ENCODE measurements at places on chromosomes 2 and 18. TPM values are rescaled to one million over a fixed set of nuclear protein-coding genes. Genes with fewer than 3 reads are reported as not detected.
A peak's percentile ranks its signal among the peaks of the same experiment; 100 is the strongest.

Gene CFC1
- total RNA-seq: not detected

Gene CHST9
- total RNA-seq: not detected

Gene CSRNP3
- total RNA-seq: not detected

Gene GFPT1
- total RNA-seq: 36.1 TPM

Gene UGT1A3
- total RNA-seq: not detected

Gene SLC39A6
- total RNA-seq: 23.9 TPM

Gene LHCGR
- not detected for total RNA-seq

- no peaks in the 10 kb centered on the region for H3K36me3 ChIP-seq
- no peak overlapping the region for H3K27ac ChIP-seq
- H3K4me3 ChIP-seq: no peak overlapping the region
These were observed 48.4 kb upstream of the NEMP2 start for GRCh38 chr2:190582736-190583506.

DNA sequence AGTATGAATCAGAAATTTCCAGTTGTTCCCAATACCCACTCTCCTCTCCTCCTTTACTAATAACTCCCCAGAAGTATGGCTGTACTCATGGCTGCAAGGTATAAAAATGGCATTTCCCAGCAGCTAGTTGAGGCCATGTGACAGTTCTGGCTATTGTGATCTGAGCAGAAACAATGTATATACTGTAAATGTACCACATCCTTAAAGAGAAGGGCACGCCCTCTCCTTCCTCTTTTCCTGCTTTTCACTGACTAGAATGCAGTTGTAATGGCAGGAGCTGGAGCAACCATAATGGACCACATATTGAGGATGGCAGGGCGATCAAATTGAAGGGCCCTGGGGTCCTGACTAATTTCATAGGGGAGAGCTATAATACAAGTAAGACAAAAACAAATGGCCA is 211.2 kb downstream of the TNS1 start:
- H3K27me3 ChIP-seq: no peaks in the 10 kb centered on the region
- no peaks in the 10 kb centered on the region for H3K36me3 ChIP-seq
- DNase-seq: no peak
- H3K27ac ChIP-seq: no peak overlapping the region

- H3K27me3 ChIP-seq: no peaks in the 10 kb centered on the region
- H3K4me1 ChIP-seq: no peaks in the 10 kb centered on the region
- DNase-seq: no peak
- H3K27ac ChIP-seq: no peak overlapping the region
- H3K36me3 ChIP-seq: no peaks in the 10 kb centered on the region
These were observed 1073.4 kb upstream of the ZEB2 start for GRCh38 chr2:145593280-145593679.

DNA sequence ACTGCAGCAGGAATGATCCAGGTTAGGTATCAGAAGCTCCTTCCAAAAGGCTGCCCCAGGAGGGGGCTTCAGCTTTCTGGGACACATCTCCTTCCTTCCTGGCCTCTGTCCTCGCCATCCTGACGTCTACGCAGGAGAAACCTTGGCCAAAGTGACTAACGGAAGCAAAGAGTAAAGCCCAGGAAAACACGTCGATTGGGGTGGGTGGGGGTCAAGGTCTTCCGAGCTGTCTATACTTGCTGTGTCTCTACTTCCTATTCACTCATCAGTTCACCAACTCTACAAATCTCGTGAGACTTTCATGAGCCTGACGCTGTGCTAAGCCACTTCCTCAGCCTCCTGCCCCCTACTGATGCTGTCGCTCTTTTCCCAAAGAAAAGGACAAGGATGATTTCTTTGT is 212.6 kb downstream of the TNS1 start:
- peaks cover 6% of the 10 kb centered on the region for H3K4me1 ChIP-seq
- no peaks in the 10 kb centered on the region for H3K27me3 ChIP-seq
- H3K36me3 ChIP-seq: no peaks in the 10 kb centered on the region
- peak; percentile 31 for DNase-seq
- peak overlapping the region; percentile 63 for H3K4me3 ChIP-seq
- H3K27ac ChIP-seq: no peak overlapping the region

- H3K4me1 ChIP-seq: peaks cover 3% of the 10 kb centered on the region
- peaks cover 33% of the 10 kb centered on the region for H3K27me3 ChIP-seq
These were observed 42.0 kb upstream of the CCDC150 start for GRCh38 chr2:196597531-196597930.

DNA sequence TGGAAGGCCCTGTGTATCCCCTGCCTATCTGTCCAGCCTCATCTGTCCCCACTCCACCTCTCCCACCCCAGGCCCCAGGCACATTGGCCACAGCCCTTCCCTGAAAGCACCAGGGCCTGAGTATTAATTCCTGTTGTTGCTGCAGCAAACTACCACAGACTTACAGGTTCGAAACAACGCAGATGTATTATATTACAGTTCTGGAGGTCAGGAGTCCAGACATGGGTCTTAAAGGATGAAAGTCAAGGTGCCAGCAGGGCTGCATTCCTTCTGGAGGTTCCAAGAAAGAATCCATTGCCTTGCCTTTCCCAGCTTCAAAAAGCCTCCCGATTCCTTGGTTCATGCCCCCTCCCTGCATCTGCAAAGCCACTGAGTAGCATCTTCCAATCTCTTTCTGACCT is 78.7 kb upstream of the LAPTM4A start:
- no peak overlapping the region for H3K27ac ChIP-seq
- peaks cover 11% of the 10 kb centered on the region for H3K27me3 ChIP-seq
- no peak overlapping the region for H3K4me3 ChIP-seq
- no peaks in the 10 kb centered on the region for H3K36me3 ChIP-seq
- DNase-seq: no peak
- H3K4me1 ChIP-seq: no peaks in the 10 kb centered on the region

DNA sequence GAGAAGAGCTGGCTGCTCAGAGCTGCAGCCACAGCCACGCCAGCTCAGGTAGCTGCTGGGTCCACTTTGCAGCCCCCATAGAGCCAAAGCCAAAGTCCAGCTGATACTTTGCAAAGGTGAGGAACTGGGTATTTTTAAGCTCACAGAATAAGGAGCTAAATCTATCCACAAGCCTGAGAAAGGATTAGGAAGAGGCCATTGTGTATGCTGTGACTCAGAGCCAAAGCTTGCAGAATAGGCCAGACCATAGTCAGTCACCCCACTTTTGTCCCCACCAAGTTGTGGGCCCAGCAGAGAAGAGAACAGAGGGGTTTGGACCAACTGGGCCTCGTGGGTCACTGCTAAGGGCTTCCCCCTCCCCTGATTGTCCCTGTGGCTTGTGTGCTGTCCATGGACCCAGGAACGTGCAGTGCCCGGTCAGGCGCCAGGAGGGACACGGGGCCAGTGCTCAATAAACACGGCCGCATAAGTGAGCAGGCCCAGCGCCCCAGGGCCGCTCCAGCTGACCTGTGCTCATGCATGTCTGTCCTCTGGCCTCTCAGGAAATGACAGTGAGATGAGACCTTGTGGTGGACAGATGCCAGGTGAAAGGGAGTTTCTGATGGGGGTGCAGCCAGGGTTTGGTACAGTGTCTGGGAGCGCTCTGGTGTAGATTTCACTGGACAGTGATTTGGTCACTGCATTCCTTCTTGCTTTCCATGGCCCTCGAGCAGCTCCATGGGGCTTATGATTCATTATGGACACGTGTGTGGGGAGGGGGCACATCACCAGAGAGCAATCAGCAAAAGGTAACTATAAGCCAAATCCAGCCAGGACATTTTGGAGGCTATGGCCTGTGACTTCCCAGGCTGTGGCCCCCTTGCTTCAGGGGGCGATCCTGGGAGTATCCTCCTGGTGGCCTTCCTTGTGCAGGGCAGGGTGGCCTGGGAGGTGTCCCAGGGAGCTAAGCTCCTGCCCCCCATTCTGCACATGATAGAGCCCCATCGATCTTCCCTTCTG is 31.3 kb downstream of the MAL start:
- peaks cover 8% of the 10 kb centered on the region for H3K36me3 ChIP-seq
- DNase-seq: no peak
- no peak overlapping the region for H3K4me3 ChIP-seq
- no peak overlapping the region for H3K27ac ChIP-seq

DNA sequence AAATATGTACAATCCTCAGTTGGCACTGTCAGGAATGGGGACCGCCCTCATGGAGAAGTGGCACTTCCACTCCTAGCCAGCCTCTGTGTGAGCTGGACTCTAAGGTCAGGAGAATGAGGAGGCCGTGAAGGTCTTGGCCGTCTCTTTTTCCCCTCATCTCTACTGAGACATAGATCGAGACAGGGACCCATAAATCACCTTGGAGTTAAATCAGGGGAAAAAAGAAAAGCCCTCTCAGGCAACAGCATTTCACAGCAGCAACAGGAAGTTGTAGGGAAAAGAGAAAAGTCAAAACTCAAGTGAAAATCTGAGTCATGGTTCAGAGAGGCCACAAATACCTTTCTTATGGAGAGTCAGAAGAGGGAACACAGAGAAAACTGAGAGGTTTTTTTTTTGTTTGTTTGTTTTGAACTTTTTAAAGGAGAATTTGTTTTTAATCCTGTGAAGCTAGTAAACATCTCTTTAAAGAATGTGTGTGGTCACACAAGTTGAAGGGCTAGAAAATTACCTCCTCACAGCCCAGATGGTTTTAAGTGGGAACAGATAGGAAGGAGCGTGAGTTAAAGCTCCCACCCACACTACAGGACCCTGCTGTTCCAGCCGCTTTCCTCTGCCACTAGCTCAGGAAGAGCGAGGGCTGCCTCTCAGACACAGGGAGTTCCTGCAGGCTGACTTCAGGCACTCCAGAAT is 30.6 kb upstream of the CYP1B1 start:
- H3K4me1 ChIP-seq: peaks cover 21% of the 10 kb centered on the region
- H3K36me3 ChIP-seq: peaks cover 2% of the 10 kb centered on the region
- H3K4me3 ChIP-seq: no peak overlapping the region
- no peak for DNase-seq

DNA sequence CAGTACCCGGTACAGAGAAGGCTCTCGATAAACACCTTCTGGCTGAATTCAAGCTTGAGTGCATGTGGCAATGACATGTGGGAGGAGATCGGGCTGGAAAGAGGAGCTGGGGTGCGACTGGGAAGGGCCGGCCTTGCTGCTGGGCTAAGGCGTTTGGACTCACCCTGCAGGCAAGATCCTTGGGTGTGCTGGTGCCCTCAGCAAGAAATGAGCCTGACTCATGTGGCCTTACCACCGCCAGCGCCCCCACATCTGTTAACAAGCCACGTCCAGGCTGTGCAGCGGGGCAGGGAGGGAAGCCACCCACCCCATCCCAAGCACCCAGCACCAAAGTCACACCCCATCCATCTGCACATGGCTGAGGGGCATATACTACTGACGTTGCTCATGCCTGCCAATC is 1.3 kb downstream of the HS1BP3 start:
- DNase-seq: no peak
- H3K27ac ChIP-seq: no peak overlapping the region
- peak overlapping the region; percentile 78 for H3K4me3 ChIP-seq

- no peaks in the 10 kb centered on the region for H3K36me3 ChIP-seq
- no peaks in the 10 kb centered on the region for H3K4me1 ChIP-seq
- peaks cover 5% of the 10 kb centered on the region for H3K27me3 ChIP-seq
- no peak overlapping the region for H3K27ac ChIP-seq
- no peak for DNase-seq
- no peak overlapping the region for H3K4me3 ChIP-seq
These were observed 30.3 kb downstream of the TNS1 start for GRCh38 chr2:217972490-217972889.

- H3K27me3 ChIP-seq: no peaks in the 10 kb centered on the region
- no peak for DNase-seq
- H3K4me3 ChIP-seq: no peak overlapping the region
- H3K27ac ChIP-seq: no peak overlapping the region
- peaks cover 7% of the 10 kb centered on the region for H3K36me3 ChIP-seq
These were observed 174.3 kb downstream of the FAM210A start for GRCh38 chr18:13551841-13552733.

DNA sequence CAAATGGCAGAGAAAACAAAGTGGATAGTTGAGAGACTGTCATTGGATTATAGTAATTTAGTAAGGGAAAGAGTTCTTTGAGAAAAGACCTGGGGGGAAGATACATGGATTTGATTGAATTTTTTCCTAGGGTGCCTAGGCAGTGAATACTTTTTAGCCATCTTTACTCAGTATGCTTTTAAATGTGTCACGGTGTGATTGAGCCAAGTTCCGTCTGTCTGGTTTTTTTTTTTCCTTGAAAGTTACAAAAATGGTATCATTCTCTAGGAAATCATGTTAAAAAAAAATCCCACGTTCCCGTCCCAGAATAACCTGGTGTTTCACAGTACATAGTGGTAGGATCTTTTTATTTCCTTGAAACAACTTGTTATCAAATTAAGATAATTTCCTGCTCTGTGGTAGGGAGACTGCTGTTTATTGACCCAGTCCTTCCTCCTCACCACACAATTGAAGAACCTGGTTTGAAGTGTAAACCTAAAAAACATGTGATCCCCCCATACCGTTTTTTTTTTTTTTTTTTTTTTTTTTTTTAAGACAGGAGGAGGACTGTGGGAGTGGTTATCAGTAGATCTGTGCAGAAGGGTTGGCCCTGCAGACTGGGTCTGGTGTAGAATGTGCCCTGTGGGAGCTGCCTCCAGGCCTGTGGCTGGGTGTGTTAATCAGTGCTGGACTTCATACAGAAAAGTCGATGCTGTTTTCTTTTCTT is 55.1 kb downstream of the DGKD start:
- peaks cover 48% of the 10 kb centered on the region for H3K36me3 ChIP-seq
- no peak for DNase-seq
- no peak overlapping the region for H3K4me3 ChIP-seq
- H3K27me3 ChIP-seq: no peaks in the 10 kb centered on the region

- H3K36me3 ChIP-seq: no peaks in the 10 kb centered on the region
- no peak overlapping the region for H3K27ac ChIP-seq
- no peak for DNase-seq
- H3K4me3 ChIP-seq: no peak overlapping the region
- H3K27me3 ChIP-seq: peaks cover 5% of the 10 kb centered on the region
These were observed 223.4 kb downstream of the MYT1L start for GRCh38 chr2:2107627-2108026.

GRCh38 chr2:219912491-219912921 is 285.1 kb downstream of the SLC4A3 start:
- H3K27ac ChIP-seq: no peak overlapping the region
- peaks cover 10% of the 10 kb centered on the region for H3K27me3 ChIP-seq
- H3K36me3 ChIP-seq: no peaks in the 10 kb centered on the region
- no peak for DNase-seq
- H3K4me1 ChIP-seq: no peaks in the 10 kb centered on the region
- no peak overlapping the region for H3K4me3 ChIP-seq

DNA sequence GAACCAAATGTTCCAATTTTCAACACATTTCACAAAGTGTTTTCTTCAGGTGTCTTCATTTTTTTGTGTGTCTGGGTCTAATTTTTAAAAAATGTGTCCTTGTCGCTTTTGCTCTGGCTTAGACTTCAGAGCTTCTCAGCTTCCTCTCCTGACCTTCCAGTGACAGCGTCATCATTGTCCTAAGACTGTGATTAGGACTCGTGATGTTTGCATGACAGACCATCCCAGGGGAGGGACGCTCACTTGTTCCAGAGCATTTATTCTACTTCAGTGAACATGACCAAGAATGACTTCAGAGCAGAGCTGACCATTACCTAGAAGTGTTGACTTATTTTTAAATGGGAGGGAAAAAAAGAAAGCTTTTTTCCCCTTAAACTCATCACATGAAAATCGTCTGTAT is 591.9 kb downstream of the IRS1 start:
- peaks cover 5% of the 10 kb centered on the region for H3K27me3 ChIP-seq
- no peak for DNase-seq
- H3K4me3 ChIP-seq: no peak overlapping the region
- no peak overlapping the region for H3K27ac ChIP-seq
- H3K36me3 ChIP-seq: no peaks in the 10 kb centered on the region
- no peaks in the 10 kb centered on the region for H3K4me1 ChIP-seq

GRCh38 chr2:238023608-238024007 is 37.2 kb upstream of the SCLY start:
- peaks cover 37% of the 10 kb centered on the region for H3K36me3 ChIP-seq
- H3K4me3 ChIP-seq: no peak overlapping the region
- peaks cover 20% of the 10 kb centered on the region for H3K4me1 ChIP-seq
- H3K27me3 ChIP-seq: no peaks in the 10 kb centered on the region
- H3K27ac ChIP-seq: no peak overlapping the region
